Stimulated activated CD4-positive, alpha-beta T cell treated with anti-CD3 and anti-CD28 coated beads, Interleukin-1b, Interleukin-23, amount 100 ng/mL, for 1 hour (primary cell): ENCODE measurements at places on chromosomes 5 and 9.

DNA sequence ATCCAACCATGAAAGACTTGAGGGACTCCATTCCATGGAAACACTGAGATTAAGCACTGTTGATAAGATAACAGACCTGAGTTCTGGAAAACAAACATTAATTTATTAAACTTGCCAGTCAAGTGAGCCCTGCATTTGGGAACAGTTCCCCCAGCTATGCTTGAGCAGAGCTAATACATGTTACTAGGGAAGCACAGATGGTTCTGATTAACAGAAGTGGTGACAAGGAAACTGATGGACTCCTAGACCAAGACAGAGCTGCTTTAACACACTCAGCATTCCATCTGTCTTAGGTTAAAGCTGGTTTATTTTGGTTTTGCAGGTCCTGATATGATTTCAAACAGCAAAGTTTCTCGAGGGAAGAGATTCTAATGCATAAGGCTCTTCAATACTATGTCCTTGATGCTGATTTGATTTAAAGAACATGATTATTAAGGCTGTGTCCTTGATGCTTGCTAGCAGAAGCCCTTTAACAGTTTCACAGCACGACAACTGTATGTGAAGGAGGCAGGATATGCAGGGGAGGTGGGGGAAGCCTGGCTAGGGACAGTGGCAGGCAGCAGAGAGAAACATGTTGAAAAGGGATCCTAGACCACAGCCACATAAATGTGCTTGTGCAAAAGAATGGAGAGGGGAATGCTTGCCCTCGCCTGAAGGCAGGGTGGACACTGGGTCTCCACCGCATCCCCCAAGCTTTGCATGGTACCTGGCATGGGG is 66.2 kb downstream of the ACTBL2 start:
- DNase-seq: no peak

GRCh38 chr5:157067005-157067404 is 8.1 kb upstream of the HAVCR1 start:
- DNase-seq: no peak

DNA sequence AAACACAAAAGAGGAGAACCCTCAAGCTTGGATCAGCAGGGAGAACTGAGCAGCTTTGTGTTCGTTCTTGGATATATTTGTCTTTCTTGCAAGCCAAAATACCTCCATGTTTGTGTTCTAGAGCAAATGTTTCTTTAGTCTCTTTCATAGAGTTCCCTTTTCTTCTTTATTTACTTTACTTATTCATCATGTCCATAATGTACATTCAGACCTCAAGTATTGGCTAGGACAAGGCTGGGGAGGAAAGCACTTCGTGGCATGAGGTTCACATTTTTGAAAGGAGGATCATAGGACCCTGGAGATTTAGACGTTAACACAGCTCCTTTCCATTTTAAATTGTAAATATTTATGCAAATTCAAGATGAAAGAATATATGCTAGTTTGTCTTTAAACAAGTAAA is 590.2 kb upstream of the MEF2C start:
- DNase-seq: no peak

- DNase-seq: no peak
These were observed 54.8 kb downstream of the SLC22A5 start for GRCh38 chr5:132424167-132424880.

GRCh38 chr5:66963559-66963971 is 233.0 kb downstream of the CD180 start:
- no peak for DNase-seq

GRCh38 chr5:37272511-37272910 is 23.3 kb upstream of the CPLANE1 start:
- DNase-seq: no peak

DNA sequence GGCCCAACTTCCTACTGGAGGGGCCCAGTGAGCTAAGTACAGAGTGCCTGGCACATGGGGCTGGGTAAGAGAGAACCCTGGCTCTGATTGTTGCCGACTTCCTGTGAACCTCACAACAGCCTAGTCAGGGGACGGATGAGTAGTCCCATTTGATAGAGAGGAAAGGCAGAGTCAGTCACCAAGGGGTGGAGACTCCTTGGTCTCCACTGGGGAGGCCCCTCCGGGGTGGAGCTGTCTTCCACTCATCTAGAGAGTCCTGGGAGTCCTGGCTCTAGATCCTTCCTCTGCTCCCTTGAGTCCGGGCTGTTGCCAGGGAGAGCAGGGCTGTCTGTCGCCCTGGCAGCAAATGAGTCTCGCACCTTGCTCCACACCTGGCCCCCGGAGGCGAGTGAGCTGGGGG is 8.0 kb downstream of the GRK6 start:
- DNase-seq: no peak

DNA sequence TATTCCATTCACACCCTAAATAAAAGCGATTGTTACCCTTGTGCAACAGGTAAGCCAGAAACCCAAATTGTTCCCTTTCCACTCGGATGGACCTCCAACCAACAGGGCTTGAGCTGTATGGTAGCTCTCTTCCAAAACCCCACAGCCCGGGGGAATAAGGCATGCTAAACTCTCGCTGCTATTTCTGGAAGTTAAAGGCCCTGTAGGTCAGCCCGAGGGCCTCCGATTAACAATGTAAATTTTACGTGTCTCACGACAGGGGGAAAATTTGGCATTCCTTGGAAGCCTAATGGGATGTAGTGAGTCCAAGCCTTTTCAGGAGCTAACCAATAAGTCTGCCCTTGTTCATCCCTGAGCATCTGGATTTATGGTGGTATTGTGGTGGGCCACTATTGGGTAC is 26.0 kb downstream of the CNOT8 start:
- no peak for DNase-seq

DNA sequence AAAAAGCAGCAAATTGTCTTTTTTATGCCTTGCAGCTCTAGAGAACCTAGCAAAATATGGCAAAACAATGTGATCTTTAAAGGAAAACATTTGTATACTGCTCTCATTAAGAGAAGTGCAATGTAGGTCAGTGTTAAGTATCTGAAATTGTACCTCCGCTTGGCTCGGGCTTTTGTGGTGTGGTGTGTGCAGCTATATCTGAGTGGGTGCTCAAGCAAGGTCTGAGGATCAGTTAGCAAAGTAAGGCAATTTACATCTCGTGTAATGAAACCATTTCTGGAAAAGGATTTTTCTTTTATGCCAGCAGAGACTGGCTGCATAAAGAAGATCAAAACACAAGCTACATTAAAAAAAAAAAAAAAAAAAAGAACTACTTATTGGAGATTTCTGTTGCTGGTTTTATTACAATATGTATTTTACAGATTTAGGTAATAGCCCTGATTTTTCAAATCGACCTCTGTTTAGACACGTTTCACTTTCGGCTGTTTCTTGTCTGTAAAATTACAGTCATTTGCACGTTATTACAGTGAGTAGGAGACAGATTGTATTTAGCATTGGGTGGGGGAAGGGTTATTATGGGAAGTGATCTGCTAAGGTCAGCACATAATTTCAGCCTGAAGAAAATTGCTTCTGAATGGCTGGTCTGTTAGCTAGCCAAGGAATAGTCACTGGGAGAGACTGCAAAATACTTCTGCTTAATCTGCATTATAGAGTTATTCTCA is 7.9 kb upstream of the ZNF608 start:
- no peak for DNase-seq

DNA sequence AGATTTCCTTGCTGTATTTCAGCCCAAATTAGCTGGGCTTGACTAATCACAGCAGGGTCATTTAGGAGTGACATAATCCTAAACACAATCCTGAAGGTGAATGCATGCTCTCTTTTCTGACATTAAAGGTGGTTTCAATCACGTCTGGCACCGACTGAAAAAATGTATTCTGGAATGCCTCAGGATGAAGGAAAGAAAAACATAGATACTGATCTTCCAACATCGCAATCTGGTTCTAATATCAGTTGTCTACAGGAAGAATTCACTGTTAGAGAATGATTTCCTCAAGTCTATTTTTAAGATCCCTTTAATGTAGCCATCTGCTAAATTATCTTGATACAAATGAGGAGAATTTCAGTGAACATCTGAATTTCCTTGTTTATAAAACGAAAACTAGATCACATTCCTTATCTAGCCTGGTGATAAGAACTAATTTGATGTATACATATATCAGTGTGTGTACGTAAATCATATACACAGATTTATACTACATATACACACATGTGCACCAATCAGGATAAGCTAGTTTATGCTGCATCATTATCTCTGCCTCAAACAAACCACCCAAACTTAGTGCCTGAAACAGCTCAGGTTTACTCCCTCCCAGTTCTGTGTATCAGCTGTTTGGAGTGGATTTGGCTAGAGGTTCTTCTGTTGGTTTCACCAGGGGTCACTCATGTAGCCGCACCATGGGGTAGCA is 31.3 kb upstream of the TAS2R1 start:
- DNase-seq: no peak

DNA sequence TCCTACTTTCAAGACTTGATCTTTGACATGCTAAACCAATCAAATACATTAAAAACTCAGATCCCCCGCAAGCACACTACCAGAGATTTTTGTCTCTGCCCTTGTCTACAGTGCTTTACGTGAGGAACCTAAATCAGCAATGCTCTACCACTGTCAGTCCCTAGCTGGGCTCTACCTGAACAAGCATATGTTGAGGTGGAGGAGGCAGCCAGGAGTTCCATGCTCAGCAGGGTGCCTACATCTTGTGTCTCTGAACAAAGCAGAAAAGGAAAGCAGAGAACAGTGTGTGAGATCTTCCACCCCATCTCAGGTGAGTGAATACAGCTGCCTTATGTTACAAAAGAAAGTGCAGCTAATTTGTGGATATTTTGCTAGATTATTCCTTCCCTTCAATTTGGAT is 255.0 kb downstream of the NDUFS4 start:
- DNase-seq: no peak

DNA sequence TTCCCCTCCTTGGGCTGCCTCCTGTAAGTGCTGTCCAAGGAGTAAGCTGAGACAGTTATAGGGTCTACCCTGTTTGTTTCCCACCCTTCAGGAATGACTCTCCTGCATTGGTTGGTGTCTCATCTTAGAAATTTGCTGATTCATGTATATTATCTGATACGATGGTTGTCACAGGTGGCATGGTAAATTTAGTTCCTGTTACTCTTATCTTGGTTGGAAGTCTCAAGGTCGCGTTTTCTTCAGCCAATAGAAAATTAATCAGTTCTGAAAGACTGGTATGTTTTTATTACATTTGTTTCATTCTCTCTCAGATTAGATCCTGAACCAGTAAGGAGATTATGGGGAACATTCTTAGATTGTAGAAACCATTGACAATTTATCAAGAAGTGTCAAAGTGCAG is 42.7 kb downstream of the SCGB3A1 start:
- no peak for DNase-seq

- DNase-seq: no peak
These were observed 56.7 kb downstream of the VAV2 start for GRCh38 chr9:133935328-133936005.

DNA sequence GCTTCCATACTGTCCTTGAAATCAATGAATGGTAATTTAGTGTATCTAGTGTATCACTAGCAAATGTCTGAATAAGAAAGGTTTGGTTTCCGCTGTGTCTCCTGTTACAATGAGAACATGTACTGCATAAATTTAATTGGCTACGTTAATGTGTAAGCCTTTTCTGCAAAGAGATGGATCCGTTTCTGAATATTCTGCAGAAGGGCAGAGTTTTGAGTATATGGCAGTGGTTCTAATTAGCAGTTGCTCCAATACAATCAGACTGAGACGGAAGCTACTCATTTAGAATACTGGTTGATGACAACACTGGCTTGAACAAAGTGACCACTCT is 555 bp upstream of the PCDHGC4 start:
- no peak for DNase-seq

DNA sequence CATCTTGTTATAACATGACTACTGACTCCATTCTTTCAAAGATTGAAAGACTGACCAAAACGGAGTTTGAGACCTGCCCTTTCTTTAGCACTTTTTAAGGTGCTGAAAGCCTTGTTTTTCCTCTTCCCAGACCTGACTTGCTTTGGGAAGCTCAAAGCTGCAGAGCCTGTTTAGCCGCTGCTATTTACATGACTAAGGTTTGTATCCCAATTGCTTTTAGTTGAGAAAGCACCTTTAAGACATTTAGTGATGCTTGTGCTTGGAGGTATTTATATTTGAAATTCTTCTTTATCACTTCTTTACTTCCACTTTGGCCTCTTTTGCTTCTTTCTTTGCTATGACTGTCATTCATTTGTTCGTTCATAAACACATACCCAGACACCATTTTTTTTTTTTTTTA is 182.6 kb upstream of the ELL2 start:
- no peak for DNase-seq

GRCh38 chr5:133377736-133378135 is 234.6 kb downstream of the FSTL4 start:
- no peak for DNase-seq

GRCh38 chr9:35627575-35627974 is 9.4 kb upstream of the CD72 start:
- no peak for DNase-seq

- no peak for DNase-seq
These were observed 329.1 kb upstream of the SLC24A2 start for GRCh38 chr9:20117986-20118385.

- no peak for DNase-seq
These were observed 129.6 kb downstream of the GLIS3 start for GRCh38 chr9:4170231-4170630.

GRCh38 chr9:128128836-128129590 is 1.5 kb upstream of the PTGES2 start:
- DNase-seq: no peak

DNA sequence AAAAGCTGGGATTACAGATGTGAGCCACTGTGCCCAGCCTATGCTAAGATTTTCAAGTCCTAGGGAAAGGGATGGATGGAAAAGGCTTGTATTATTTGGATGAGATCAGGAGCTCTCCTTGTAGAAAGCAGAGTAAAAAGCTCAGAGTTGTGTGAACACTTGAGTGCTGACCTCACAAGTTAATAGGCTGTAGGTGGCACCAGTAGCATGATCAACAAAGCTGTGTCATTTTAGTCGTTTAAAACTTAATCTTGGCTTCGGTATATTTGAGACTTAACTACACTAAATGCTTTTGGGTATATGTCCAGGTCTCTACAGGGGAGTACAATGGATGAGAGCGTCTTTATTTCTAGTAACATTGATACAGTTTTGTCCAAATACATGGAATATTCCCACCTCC is 264.2 kb downstream of the TMEM38B start:
- DNase-seq: no peak

DNA sequence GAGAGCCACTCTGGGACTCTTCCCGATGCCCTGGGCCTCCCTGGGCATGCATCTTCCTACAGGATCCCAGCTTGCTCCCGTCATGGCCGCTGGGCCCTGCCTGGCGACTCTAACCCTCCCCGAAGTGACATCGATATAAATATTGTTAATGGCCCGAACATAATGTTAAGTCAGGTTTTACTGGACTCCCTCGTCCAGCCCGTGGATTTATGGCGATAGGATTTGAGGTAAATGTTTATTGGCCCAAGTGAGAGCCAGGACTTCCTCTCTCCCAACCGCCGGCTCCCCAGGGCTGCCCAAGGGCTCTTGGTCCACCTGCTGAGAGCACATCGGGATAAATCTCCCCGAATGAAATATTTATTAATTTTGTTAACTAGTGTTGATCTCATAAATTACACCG is 246.3 kb downstream of the PBX3 start:
- DNase-seq: no peak

DNA sequence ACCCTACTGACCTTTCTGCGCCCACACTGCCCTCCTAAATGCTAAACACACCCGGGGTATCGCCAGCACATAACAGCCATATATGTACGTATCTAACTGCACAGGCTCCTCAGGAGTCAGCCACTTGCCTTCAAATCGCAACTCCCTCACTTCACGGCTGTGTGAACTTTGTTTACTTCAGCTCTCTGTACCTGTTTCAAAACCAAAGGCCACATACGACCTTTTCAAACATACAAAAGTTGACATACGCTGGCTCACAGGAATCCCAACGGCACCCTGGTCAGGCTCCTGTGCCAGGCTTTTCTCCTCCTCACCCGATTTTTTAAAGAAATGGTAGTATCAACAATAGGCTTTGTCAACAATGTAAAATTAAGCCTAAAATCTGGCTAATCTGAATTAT is 39.0 kb upstream of the ZNF622 start:
- no peak for DNase-seq
